ENCODE measurements at places on chromosomes 7 and 10. TPM values are rescaled to one million over a fixed set of nuclear protein-coding genes. Genes with fewer than 3 reads are reported as not detected.

DNA sequence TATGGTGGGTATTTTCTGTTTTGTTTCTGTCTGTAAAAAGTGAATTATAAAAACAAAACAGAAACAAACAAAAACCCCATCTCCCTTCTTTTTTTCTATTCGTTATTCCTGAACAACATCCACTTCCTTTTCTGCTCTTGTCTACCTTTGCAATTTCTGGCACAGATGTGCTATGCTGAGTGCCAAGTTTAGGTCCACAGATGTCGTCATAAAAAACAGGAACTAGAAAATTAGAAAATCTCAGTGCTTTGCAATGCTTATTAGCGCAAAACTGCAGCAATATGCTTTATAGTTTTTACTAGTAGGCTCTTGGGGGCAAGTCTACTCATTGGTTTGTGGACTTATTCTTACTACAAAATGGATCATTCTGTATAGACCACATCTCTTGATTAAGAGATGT, 94.2 kb upstream of the PRKCQ start:
- no peak for DNase-seq
- no peaks in the 10 kb centered on the region for H3K36me3 ChIP-seq
- no peak overlapping the region for H3K27ac ChIP-seq
- H3K27me3 ChIP-seq: no peaks in the 10 kb centered on the region

Gene SMC3
- 66.0 TPM for total RNA-seq

- no peak overlapping the region for H3K27ac ChIP-seq
- H3K4me1 ChIP-seq: no peaks in the 10 kb centered on the region
- DNase-seq: no peak
- no peak overlapping the region for H3K4me3 ChIP-seq
- H3K27me3 ChIP-seq: no peaks in the 10 kb centered on the region
These were observed 31.8 kb upstream of the ELFN1 start for GRCh38 chr7:1638215-1638661.

Gene NUTM2B
- total RNA-seq: not detected

DNA sequence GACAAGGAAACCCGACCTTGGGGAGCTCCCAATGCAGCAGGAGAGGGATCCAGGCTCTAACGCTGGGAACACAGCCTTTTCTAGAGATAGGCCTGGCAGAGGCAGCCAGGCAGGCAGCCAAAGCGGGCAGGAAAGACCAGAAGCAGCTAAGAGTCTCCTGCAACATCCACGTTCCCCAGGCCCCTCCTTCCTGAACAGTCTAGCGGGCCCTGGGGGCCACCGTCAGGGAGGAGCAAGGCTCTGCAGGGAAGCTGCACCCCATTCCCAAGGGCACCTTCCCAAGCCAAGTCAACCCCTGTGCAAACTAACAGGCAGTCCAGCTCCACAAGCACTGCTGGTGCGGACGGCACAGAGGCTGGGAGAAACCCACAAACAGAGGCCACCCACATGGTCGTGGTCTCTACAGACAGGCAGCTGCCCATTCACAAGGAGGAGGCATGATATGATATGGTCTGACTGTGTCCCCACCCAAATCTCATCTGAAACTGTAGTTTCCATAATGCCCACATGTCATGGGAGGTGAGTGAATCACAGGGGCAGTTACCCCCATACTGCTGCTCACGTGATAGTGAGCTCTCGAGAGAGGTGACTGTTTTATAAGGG, 115.7 kb downstream of the MAD1L1 start:
- no peaks in the 10 kb centered on the region for H3K27me3 ChIP-seq
- no peak overlapping the region for H3K4me3 ChIP-seq
- H3K36me3 ChIP-seq: peaks cover 13% of the 10 kb centered on the region

Gene PVRIG
- not detected for total RNA-seq

GRCh38 chr10:62554632-62555199, 180.5 kb downstream of the ZNF365 start:
- H3K36me3 ChIP-seq: no peaks in the 10 kb centered on the region
- no peaks in the 10 kb centered on the region for H3K27me3 ChIP-seq
- no peak overlapping the region for H3K4me3 ChIP-seq
- H3K4me1 ChIP-seq: no peaks in the 10 kb centered on the region
- peak; percentile 65 for DNase-seq

Gene HTR5A
- total RNA-seq: 0.16 TPM

DNA sequence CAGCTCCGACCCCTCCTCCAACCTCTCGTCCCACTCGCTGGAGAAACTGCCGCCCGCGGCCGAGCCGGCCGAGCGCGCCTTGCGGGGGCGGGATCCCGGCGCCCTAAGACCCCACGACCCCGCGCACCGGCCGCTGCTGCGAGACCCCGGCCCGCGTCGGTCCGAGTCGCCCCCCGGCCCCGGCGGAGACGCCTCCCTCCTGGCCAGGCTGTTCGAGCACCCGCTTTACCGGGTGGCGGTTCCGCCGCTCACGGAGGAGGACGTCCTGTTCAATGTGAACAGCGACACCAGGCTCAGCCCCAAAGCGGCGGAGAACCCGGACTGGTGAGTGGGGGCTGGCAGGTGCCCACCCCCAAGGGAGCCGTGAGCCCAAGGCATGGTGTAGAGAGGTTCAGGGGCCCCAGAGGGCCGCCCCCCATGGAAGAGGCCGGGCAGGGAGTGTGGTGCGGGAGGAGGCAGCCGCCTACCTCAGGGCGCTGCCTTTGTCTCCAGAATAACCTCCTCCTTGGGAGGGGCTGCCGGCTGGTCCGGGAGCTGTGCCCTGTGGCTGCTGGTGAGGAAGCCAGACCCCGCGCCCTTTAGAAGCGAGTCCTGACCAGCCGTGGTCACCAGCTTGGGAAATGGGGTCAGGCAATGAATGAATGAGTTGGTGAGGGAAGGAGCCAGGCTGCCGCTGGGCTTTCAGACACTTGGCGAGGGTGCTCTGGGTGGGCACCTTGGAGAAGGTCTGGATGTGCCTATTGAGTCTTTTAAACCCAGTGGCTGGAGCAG, 1.3 kb downstream of the FAM20C start:
- no peak overlapping the region for H3K27ac ChIP-seq
- H3K36me3 ChIP-seq: peaks cover 10% of the 10 kb centered on the region
- DNase-seq: peak; percentile 71
- H3K27me3 ChIP-seq: peaks cover 7% of the 10 kb centered on the region
- peaks cover 3% of the 10 kb centered on the region for H3K4me1 ChIP-seq

Gene PTN
- 7.1 TPM for total RNA-seq

DNA sequence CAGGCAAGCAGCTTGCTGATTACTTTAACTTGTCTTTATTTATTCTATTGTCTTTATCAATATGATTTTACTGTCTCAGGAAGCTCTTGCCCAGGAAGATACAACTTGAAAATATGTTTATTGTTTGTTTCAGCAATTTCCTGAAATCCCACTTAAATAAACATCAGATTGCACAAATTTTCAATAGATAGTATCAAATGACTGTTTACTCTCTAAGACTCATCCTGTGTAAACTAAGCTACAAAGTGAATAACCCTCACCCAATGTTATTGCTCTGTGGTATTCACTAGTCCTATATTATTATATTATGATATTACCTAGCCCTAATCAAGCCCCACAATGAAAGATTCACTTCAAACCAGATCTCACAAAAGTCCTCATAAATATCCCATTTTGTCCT, 130.4 kb upstream of the HPS1 start:
- H3K27ac ChIP-seq: no peak overlapping the region
- no peak overlapping the region for H3K4me3 ChIP-seq
- H3K36me3 ChIP-seq: no peaks in the 10 kb centered on the region

Gene GHRHR
- total RNA-seq: 1.9 TPM

Gene ZNF239
- total RNA-seq: 2.3 TPM

DNA sequence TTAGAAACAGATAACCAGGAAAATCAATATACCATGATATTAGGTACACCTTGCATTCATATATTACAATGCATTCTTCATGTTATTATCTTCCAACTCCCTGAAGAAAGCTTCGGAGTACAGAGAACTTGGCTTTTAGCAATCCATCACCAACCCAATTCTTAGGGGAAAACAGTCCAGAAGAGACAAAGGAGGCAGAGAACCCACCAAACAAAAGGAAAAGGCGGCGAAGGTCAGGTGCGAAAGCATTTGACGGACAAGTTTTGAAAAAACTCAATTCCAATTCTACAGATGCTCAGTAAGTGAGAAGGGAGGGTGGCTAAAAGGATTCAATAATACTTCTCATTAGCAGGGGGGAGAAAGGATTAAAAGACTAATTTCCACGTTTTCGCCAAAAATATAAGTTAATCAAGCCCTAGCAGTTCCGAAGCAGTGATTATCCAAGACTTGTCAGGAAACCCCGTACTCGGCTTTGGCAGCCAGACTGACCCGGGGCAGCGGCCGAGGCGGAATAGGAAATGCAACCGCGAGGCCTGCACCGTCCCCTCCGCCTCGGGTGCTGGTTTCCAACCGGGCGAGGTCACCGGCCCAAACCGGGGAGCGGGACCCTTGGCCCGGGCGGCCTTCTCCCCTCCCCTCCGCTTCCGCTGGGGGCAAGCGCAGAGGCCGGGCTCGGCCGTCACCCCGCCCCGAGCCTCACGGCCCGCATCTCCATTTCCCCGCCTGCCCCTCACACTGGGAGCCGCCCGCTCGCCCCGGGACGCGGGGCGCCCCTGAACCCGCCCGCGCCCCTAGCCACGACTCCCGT, 747 bp downstream of the GDI2 start:
- peaks cover 3% of the 10 kb centered on the region for H3K4me1 ChIP-seq
- H3K36me3 ChIP-seq: peaks cover 6% of the 10 kb centered on the region
- H3K27ac ChIP-seq: peak overlapping the region; percentile 97
- peak; percentile 75 for DNase-seq

Gene ARPC1A
- total RNA-seq: 148 TPM

DNA sequence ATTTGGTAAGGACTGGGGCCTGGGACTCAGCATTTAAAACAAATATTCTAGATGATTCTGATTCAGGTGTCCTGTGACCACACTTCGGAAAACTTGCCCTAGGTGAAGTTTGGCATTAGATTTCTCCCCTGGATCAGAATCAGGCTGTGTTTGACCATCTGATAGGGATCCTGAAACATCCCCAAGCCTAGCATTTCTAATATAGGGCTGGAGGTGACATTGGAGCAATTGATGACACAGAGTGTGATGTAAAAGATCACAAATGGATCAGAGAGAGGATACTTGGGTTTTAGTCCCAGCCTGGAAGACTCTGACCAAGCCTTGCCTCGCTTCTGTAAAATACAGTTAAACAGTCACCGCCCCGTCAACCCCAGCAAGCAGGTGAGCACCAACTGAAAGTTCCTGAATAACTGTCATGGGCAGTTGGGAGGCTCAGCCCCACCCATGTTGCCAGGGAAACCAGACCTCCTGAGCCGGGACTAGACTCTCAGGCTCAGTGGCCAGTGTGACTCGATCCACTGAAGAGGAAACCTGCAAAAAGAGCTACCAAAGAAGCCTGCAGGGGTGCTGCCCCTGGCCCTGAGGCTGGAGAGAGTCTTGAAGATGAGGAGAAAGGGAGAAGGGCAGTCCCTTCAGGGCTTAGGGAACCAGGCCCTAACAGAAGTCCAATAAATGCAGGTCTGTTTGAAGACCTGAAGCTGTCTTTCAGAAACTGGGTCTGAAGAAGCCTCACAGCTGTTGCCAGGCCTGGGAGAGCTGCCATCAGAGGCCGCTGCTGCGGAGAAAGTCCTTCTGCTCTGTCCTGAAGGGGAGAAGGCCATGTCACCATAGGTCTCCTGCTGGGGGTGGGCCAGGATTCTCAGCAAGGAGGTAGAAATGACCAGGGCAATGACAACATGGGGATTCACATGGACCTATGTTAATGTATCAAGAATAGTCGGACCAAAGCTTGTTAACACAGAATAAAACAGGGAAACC, 126.1 kb upstream of the KCNMA1 start:
- H3K4me1 ChIP-seq: peaks cover 8% of the 10 kb centered on the region
- H3K27ac ChIP-seq: no peak overlapping the region
- H3K27me3 ChIP-seq: no peaks in the 10 kb centered on the region
- no peak overlapping the region for H3K4me3 ChIP-seq
- peak; percentile 65 for DNase-seq

DNA sequence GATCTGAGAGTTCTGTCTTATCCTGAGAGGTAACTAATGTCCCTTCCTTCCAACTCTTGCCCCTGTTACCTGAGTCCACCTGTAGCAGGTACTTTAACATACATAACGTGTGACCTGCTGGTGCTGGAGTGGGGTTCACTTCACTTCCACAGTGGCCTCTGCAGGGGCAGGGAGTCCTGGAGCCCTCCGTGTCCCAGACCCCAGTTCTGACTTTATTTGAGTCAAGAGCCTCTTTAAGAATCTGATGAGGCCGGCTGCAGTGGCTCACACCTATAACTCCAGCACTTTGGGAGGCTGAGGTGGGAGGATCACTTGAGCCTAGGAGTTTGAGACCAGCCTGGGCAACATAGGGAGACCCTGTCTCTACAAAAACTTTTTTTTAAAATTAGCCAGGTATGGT, 117.0 kb upstream of the RET start:
- no peak overlapping the region for H3K4me3 ChIP-seq
- H3K4me1 ChIP-seq: no peaks in the 10 kb centered on the region
- no peaks in the 10 kb centered on the region for H3K27me3 ChIP-seq
- no peaks in the 10 kb centered on the region for H3K36me3 ChIP-seq
- H3K27ac ChIP-seq: no peak overlapping the region

Gene ZNF467
- 2.1 TPM for total RNA-seq

DNA sequence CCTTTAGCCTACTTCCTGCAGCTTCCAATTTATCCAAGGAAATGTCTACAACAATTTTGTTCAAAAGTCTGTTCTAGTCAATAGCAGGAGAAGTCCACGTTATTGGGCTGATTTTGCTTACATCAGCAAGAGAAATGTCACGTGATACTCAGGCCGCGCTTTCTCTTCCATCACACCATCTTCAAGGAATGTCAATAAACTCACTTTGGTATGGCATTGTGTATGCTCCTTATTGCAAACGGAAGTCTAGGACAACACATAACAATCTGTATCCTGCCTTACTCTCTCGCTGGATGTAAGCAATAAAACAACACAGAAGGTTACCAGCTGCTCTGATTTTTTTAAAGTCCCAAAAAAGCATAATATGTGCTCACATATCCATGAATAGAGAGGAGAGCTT, 17.1 kb upstream of the STK17A start:
- H3K4me1 ChIP-seq: no peaks in the 10 kb centered on the region
- no peaks in the 10 kb centered on the region for H3K36me3 ChIP-seq
- no peak overlapping the region for H3K4me3 ChIP-seq

Gene C7orf33
- total RNA-seq: not detected

DNA sequence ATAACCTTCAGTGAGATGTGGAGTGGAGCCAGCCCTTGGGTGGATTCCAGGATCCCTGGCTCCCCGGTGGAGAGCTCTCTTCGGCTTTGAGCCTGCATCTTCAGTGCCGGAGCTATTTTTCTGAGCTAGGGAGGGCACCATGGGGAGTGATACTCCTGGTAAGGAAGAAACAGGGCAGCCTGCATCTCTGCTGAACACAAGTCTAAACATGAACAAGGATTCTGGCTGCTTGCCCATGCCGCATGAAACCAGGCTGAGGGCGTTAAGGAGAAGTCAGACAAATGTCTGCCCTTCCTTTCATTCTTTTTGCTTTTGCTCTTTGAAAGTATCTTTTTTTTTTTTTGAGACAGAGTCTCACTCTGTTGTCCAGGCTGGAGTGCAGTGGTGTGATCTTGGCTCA, 60.4 kb downstream of the EVX1 start:
- no peaks in the 10 kb centered on the region for H3K36me3 ChIP-seq
- no peak overlapping the region for H3K4me3 ChIP-seq
- no peak for DNase-seq
- H3K27ac ChIP-seq: no peak overlapping the region
- no peaks in the 10 kb centered on the region for H3K4me1 ChIP-seq

Gene RARRES2
- total RNA-seq: 32.2 TPM

Gene OR2A1
- total RNA-seq: not detected

Gene ZNF736
- total RNA-seq: not detected
